ENCODE measurements at places on chromosomes 13 and 19. TPM values are rescaled to one million over a fixed set of nuclear protein-coding genes. Genes with fewer than 3 reads are reported as not detected.
A peak's percentile ranks its signal among the peaks of the same experiment; 100 is the strongest.

DNA sequence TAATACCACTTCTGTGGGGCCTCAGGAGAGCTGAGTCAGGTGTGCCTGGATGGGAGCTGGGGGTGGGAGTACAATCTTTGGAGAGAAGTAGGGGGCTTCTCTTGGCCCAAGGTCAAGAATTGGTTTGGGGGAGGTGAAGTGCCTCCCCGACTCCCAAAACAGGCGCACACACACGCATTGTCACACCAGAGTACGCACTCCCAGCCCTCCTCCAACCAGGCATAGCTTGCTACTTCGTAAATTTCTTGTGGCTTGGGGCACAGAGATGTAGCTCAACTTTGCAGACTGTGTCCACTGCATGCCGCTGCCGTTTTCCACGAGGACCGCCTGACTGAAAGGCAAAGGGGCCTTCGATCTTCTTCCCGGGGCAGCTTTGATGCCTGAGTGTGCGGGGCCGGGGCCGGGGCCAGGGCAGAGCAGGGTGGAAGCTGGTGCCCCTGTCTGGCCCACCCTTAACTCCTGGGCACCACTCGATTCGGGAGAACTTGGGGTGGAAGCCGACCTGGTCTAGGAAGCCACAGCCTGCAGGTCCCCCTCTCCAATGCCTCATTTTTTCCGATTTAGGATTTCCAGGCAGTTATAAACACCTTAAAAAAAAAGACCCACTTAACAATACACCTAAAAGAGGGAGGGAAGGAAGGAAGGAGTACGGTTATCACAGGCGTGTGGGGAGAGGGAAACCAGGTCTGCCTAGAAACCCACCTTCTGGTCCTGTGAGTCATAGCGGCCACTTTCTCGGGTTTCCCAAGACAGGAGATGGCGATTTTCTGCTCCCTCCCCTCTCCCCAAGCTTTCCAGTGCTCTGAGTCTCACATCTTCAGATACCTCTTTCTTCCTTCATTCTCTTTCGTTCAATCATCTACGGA lies 5.8 kb upstream of the TSHZ3 start:
- no peaks in the 10 kb centered on the region for H3K4me1 ChIP-seq
- H3K27ac ChIP-seq = no peak overlapping the region
- no peaks in the 10 kb centered on the region for H3K27me3 ChIP-seq
- H3K4me3 ChIP-seq = no peak overlapping the region

DNA sequence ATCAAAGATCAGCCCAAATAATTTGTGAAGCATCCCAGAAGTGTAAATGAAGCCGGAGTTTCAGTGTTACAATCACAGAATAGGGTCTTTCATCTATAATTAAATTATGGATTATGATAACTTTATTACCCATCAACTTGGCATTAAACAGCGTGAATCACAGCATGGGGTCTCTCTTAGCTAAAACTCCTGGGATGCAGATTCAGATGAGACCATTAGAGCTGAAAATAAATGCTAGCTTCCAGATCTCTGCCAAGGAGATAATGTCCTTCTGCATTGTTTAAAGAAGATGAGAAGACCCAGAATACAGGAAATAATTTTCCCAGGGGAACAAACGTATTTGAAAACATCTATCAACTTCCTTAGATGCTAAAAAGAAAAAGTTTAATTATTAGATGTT lies 546.0 kb upstream of the PCDH9 start:
- DNase-seq = no peak
- no peaks in the 10 kb centered on the region for H3K4me1 ChIP-seq
- H3K27me3 ChIP-seq = no peaks in the 10 kb centered on the region
- H3K27ac ChIP-seq = no peak overlapping the region

GRCh38 chr19:4025317-4025716 lies 17.8 kb downstream of the PIAS4 start:
- no peak overlapping the region for H3K4me3 ChIP-seq
- DNase-seq = no peak
- H3K27ac ChIP-seq = no peak overlapping the region
- no peaks in the 10 kb centered on the region for H3K27me3 ChIP-seq
- H3K4me1 ChIP-seq = no peaks in the 10 kb centered on the region

DNA sequence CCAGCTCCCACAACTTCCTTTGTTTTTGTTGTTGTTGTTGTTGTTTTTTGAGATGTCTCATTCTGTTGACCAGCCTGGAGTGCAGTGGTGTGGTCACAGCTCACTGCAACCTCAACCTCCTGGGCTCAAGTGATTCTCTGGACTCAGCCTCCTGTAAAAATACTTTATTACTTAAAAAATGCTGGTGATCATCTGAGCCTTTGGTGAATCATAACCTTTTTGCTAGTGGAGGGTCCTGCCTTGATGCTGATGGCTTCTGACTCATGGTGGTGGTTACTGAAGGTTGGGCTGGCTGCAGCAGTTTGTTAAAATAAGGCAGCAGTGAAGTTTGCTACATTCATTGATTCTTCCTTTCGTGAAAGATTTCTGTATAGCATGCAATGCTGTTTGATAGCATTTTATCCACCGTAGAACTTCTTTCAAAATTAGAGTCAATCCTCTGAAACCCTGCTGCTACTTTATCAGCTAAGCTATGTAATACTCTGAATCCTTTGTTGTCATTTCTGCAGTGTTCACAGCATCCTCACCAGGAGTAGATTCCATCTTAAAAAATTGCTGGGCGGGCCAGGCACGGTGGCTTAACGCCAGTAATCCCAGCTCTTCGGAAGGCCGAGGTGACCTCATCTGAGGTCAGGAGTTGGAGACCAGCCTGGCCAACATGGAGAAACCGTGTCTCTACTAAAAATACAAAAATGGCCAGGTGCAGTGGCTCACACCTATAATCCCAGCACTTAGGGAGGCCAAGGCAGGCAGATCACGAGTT lies 18.0 kb downstream of the ARHGAP35 start:
- peak overlapping the region; percentile 13 for H3K4me3 ChIP-seq
- peak; percentile 93 for DNase-seq
- peaks cover 33% of the 10 kb centered on the region for H3K4me1 ChIP-seq

UBE2L5 gene
- not detected for total RNA-seq

CATSPERD gene
- not detected for total RNA-seq

Measured in GM23248 (cell line).